ENCODE measurements at places on chromosomes 4 and X.

DNA sequence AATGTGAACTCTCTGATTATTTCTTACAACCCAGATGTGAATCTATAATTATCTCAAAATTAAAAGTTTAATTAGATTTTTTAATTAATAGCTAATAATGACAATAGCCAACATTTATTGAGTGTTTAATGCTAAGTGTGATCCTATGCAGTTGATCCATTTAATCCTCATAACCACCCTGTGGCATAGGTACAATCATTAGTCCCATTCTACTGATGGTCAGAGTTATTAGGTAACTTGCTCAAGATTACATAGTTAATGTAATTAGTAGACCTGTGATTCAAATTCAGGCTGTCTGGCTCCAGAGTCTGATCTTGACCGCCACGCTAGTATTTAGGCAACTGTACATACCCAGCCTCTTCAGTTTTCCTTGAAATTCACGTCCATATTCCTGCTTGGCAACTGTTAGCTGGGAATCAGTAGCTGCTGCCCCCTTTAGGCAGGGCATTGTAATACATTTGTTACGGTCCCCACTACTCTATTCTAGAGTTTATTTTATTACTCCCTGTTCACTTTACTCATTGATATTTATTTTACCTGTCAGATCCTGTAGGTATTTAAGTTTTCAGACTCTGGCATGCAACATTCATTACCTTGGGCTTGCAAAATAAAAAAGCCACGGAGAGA lies 20.6 kb upstream of the TEC start:
- no peak for DNase-seq

GRCh38 chr4:8385106-8385505 lies 55.4 kb downstream of the ACOX3 start:
- DNase-seq: no peak

DNA sequence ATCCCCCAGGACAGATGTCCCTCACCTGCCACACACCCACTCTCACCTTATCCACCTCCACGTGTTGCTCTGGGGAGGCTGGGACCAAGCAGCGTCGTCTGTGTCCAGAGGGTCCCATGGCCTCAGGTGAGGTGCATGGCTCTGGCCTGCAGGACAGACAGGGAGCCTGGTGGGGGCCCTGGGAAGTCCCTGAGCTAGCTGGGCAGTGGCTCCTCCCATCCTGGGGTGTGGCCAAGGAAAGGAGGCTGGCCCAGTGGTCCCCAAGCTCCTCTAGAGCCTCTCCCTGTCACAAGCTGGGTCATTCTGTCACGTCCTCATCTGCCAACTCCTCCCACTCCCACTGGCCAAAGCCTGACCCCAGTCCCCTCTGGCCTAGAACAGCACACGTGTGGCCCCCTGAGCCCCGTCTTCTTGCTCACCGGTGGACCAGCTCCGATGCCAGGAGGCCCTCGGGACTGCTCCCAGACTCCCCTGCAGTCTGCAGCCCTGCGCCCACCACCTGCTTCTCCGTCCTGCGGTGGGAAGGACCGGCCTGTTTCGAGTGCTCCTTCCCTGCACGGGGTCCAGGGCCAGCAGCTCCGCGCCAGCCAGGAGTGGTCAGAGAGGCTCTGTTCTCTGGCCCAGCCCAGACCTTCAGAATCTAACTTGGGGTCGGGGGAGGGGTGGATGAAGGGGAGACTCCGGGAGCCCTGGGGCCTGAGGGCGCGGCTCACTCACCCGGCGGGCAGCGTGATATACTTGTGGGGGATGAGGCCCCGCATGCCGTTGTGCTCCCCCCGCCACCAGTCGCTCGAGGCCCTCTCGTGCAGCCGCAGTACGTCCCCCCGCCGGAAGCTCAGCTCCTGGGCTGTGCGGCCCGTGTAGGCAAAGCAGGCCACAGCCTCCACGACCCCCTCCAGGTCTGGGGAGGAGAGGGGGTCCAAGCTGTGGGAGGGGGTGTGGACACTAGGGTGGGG lies 4.8 kb downstream of the AVPR2 start:
- DNase-seq: no peak

DNA sequence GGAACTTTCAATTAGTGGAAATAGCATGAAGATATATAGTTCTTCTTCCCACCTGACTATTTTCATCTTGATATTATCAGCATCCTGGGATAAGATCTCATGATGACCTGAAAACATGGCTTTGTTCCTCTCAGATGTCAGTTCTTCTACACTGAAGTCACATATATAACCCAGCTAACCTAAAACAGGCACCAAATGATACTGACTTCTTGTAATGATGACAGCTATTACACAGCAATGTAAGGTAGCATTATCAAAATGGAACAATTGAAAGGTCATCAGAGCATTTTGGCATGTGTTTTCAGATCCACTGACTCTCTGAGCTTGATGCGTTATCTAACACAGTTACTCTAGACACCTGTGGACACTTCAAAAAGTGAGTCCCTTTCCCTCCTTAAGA lies 469.9 kb downstream of the INPP4B start:
- no peak for DNase-seq

GRCh38 chrX:2299871-2300270 lies 200.9 kb downstream of the DHRSX start:
- no peak for DNase-seq

- DNase-seq: no peak
These were observed 76.0 kb downstream of the SPIN4 start for GRCh38 chrX:63275127-63275526.

DNA sequence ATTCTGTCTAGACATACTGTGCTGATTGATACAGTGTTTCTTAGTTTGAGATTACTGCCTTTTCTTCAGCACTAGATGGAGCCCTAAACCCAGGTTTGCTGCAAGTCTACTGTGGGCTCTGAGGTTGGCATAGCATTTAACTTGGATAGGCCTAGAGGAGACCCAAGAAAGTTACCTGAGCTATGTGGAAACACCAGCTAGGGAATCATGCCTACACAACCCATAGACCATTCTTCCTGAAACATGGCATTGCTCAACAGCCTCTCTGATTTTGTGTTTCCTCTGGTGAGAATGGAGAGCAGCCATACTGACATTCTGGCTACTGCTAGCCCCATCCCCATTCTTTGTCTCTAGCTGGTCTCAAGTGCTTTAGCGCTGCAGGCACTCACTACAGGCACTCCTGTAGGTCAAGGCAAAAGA lies 287.7 kb upstream of the PCDH18 start:
- DNase-seq: no peak

DNA sequence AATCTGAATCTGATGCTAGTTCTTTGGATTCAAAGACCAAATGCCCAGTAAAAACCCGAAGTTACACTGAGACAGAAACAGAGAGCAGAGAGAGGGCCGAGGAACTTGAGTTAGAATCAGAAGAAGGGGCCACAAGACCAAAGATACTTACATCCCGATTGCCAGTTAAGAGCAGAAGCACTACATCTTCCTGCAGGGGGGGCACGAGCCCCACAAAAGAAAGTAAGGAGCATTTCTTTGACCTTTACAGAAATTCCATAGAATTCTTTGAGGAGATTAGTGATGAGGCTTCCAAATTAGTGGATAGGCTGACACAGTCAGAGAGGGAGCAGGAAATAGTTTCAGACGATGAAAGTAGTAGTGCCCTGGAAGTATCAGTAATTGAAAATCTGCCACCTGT lies 309.3 kb downstream of the ANK2 start:
- no peak for DNase-seq

DNA sequence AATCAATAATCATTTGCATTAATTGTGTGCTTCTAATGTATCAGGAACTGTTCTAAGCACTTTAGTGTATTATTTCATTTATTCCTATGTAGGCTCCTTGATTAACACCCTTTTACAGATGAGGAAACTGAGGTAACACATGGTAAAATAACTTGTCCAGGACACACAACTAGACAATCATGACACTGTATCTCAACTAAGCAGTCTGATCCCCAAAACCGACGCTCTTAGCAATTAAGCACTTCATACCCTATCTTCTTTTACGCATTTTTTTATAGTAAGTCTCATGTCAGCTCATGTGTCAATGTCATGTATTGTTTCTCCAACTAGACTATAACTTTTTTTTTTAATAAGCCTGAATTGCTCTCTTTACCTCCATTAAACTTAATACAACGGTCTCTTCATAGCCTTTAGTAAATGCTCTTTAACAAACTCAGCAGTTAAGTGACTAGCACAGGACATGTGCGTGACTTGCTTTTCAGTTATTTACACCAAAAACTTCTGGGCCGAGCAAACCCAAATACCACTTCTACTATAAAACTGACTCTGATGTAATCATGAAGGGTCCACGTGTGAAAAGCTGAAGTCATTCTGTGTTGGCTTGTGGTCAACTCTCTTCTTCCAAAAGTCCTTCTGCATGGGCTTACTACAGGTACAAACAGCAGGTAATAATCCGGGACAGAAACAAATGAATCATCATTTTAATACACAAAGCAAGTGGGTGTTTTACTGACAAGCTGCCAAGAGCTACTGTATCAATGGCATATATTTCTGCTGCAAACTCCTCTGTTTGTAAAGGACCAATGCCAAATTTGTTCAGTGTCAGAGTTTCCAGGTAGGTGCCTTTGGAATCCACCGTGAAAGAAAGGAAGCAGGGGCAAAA lies 7.9 kb upstream of the AMBN start:
- DNase-seq: no peak

GRCh38 chr4:148092316-148093014 lies 349.7 kb downstream of the NR3C2 start:
- no peak for DNase-seq

DNA sequence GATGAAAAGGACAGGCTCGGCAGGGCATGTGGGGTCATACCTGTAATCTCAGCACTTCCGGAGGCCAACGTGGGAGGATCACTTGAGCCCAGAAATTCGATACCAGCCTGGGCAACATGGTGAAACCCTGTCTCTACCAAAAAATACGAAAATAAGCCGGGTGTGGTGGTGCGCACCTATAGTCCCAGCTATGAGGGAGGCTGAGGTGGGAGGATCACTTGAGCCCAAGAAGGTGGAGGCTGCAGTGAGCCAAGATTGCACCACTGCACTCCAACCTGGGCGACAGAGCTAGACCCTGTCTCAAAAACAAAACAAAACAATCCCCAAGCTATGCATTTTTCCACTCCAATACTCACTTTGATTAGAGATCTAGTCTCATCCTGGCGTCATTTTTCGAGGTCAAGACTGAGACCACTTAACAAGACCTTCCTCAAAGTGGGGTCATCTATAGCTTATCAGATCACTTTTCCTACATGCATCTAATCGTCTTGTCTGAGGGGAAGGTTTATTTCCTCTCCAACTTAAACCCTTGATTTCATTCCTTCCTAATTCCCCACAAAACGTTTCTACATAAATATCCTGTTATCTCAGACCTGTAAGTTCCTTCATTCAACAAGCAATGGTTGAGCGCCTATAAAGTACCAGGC lies 1.3 kb downstream of the NKAP start:
- DNase-seq: no peak

GRCh38 chr4:172018358-172018757 lies 205.2 kb downstream of the GALNTL6 start:
- no peak for DNase-seq
